Stimulated activated naive CD8-positive, alpha-beta T cell treated with anti-CD3 and anti-CD28 coated beads, Interleukin-15, Interleukin-2, amounts not matched to agents 100 U/mL and 50 U/mL, for 24 hours (primary cell): ENCODE measurements at places on chromosomes 13 and 19.

- no peak for DNase-seq
Observed at GRCh38 chr13:73989244-73989843, 144.9 kb downstream of the KLF12 start.

- no peak for DNase-seq
Observed at GRCh38 chr13:30004204-30004603, 153.8 kb upstream of the UBL3 start.

DNA sequence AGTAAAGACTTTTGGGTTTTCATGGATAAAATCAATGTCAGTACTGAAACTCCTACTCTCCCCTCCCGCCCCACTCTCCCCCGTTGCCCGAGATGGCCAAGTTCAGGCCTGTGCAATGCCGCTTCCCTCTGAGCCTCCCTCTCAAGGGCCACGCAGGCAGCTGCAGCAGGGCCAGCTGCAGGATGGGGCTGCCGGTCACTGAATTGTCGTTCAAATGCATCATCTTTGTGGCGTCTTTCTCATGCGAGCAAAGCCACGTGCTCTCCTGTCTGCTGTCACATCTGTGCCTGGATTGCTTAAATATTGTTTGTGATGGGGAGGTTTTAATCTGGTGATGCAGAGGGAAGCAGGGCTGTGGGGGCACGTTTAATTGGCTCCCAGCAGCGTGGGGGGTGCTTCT, 26.6 kb downstream of the SHISA2 start:
- DNase-seq, result no peak

DNA sequence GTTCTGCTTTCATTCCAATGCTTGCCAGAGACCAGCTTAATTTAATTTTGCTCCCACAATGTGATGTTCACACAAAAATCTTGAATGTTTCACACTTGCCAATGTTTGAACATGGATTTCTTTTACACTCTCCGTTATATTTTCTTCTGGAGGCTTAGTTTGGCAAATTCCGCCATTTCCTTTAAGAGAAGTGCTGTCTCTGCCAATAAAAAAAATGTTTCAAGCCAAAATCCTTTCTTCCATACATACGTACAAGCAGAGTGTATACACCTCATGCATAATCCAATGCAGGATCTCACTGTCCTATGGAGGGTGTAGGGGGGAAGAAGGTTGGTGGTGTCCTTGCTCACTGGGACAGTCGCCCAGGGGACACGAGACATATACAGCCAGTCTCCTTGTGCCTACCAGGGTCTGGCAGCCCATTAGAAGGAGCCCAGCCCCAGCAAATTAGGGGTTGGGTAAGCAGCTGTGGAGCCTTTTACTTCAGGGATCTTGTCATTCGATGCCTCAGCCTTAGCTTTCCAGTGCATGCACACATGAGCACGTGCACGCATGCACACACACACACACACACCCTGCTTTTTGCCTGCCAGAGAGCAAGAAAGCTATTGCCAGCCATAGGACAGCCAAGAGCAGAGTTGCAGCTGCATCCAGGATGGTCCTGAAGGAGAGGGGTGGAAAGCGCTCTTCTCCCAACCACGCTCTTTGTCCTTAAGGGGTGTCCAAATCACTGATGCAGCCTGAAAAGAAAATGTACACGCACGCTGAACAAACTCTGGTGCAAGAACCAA, 208.3 kb downstream of the FOXO1 start:
- DNase-seq, result no peak

DNA sequence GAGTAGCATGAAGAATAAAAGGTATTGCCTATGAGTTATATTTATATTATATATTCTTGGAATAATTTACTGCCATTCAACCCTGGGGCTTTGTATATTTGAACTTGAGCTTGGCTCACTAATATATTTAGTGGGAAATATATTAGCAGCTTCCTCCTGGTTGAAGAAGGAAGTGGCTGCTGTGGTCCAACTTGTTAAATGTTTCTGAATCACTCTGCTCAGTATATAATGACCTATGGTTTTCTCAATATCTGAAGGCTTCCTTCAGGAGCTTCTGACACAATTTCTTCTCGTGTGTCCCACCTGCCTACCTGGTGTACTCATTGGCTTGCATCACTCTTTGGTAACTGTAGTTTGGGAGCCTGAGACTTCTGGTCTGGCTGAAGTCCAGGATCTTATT, 646.4 kb downstream of the TBC1D4 start:
- no peak for DNase-seq

DNA sequence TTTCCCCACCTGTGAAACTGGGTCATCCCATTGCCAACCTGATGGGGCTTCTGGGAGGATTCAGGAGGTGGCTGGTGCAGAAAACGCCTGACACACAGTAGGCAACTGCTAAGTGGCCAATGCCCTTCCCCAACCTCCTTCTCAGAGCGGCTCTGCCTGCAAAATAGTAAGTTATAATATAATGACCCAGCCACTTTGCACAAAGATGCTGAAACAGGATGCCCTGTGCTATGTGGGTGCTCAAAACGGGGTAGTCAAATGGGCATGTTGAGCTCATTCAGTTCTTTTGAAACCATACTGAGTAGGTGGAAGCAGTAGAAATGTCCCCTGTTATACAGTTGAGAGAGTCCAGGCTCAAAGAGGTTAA, 507 bp downstream of the MARCHF2 start:
- no peak for DNase-seq

GRCh38 chr19:41599175-41599966, 23.4 kb downstream of the CEACAM21 start:
- no peak for DNase-seq

DNA sequence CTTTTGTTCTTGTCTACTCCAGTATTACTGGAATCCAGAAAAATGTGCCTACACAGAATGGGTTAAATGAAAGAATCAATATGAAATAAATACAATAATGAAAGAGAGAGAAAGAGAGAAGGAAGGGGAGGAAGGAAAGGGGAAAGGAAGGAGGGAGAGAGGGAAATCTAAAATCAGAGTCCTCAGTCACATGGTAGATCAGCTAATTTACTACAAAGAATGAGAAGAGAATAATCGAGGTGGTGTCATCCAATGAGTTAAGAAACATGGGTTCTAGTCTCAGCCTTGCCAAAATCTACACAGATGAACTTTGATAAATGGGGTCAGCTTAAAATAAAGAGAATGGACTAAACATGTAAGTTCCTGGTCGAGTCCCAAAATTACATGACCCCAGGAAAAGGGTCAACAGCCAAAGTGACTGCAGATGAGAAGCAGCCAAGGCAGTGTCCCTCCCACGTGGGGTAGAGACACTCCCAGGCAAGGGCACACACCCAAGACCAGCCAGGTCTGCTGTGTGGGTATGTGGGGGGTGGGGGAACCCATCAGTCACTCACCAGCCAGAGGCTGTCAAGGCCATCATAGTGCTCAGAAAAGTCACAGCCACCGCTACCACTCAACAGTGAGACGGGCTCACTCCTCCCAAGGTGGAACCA, 103.6 kb downstream of the STK24 start:
- DNase-seq, result no peak

DNA sequence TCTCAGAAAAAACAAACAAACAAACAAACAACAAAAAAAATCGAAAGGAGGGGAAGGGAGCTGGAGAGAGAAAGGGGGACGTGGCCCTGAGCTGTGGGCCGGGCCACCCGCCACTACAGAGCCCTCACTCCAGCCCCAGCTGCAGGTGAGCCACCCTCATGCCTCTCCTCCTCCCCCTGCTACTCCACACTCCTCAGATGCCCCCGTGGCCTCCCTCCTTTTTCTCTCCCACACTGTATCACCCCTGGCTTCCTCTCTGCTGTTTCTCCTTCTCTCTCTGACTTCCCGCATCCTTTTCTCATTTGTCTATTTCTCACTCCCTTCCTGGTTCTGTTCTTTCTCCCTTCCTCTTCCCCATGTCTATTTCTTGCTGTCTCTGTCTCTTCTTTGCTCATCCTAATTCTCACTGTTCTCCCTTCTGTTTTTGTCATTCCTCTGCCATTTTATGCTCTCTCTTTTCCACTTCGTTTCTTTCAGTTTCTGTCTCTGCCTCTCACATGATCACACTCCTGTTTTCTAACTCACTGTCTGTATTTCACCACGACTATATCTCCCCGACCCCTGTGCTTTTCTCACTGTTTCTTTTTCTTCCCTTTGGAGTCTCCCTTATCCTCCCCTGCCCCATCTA, 2.7 kb downstream of the KLK2 start:
- no peak for DNase-seq

GRCh38 chr13:75736173-75736572, 100.0 kb downstream of the LMO7 start:
- DNase-seq, result no peak

GRCh38 chr13:96822895-96823294, 171.4 kb downstream of the OXGR1 start:
- no peak for DNase-seq

DNA sequence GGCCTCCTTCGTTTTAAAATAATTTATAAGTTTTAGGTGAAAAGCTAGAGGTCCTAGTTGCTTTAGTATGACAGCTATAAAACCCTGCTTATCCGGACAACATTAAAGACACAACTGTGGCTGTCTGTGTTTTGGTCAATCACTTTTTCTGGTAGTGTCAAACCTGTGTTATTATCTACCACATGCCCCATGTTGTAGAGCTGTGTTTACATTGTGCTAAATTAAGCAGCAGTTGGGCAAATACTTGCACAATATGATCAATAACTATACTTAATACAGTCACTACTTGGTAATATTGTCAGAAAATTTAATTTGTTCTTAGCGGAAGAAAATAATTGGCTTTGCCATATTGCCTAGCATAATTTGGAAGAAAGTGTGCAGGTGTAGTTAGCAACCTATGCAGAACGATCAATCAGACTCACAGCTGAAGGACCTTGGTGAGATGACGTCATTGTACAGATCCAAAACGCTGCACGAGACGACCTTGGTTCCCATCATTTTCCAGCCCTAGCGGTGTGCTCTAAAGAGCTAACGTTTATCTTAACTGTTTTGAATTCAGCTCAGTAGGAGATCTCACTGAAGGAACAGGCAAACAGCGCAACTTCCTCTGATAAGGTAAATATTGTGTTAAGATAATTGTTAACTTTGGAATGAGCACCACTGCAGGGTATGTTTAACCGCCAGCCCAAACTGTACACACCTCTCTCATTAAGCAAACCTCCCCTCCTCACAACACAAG, 476.6 kb downstream of the IRS2 start:
- no peak for DNase-seq

DNA sequence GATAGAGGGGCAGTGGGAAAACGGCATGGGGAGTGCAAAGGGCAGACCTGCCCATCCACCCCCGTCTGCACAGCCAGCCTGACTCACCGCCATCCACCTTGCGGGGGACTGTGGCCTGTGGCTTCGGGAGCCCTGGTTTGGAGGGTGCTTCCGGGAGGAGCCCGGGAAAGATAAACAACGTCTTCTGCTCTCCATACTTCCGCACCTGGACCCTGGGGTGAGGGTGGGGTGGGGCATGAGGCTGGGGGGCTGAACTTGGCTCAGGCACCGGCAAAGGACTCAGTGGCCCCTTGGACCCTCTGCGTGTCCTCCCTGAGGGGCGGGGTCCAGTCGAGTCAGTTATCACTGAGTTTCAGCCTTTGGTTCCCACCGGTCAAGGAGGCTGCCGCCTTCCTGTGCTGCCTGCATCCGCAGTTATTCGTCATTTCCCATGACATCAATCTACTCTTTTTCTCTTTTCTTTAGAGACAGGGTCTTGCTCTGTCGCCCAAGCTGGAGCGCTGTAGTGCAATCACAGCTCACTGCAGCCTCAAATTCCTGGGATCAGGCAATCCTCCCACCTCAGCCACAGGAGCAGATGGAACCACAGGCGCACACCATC, 3.2 kb downstream of the GPR108 start:
- no peak for DNase-seq
